ENCODE measurements at places on chromosomes 4 and X. TPM values are rescaled to one million over a fixed set of nuclear protein-coding genes. Genes with fewer than 3 reads are reported as not detected.

- DNase-seq: no peak
Observed at GRCh38 chrX:120653000-120653399, 23.1 kb upstream of the C1GALT1C1 start.

- DNase-seq: no peak
Observed at GRCh38 chr4:78342125-78342524, 209.4 kb upstream of the ANXA3 start.

DNA sequence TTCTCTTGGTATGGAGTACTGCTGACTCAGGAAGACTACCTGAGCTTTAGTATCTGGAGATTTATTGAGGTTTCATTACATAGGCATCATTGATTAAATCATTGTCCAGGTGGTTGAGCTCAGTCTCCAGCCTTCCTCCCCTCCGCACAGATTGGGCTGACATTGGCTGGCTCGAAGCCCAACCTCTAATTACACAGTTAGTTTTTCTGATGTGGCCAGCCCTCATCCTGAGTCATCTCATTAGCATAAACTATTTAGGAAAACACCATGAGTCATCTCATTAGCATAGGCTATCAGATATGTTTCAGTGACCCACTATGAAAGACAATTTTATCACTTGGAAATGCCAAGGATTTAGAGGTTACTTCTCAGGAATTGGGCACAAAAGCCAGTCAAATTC is 93.9 kb upstream of the ANKRD50 start:
- peak; percentile 4 for DNase-seq

DNA sequence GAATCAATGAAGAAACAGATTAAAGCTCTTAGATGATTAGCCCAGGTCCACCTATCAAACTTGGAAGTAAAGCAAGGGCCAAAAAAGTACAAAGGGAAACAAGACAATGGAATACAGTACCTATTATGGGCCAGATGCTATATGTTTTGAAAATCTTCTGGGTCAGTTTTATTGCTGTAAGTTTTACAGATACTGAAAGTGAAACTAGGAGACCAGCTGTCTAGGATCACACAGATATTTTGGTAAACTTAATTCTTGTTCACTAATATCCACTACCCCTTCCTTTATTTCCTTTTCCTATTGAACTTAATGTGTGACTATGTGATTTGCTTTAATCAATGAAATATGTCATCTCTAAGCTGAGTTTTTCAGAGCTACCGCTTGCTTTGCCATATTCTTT is 505.4 kb upstream of the PITX2 start:
- no peak for DNase-seq

DNA sequence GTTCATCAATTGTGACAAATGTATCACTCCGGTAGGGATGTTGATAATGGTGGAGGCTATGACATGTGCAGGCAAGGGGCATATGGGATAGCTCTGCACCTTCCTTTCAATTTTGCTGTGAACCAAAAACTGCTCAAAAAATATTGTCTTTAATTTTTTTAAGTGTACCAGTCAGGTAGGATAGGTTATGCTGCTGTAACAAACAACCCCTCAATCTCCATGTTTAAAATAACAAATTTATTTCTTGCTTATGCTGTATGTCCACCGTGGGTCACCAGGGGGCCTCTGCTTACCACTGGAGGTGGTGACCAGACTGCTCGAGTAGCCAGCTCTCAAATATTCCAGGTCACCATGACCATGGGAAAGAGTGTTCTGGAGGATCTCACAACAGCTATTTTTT is 23.4 kb upstream of the MSX1 start:
- DNase-seq: no peak

GRCh38 chrX:106952988-106953387 is 32.8 kb downstream of the CLDN2 start:
- no peak for DNase-seq

The PLAC8 gene
- total RNA-seq: 72.3 TPM

DNA sequence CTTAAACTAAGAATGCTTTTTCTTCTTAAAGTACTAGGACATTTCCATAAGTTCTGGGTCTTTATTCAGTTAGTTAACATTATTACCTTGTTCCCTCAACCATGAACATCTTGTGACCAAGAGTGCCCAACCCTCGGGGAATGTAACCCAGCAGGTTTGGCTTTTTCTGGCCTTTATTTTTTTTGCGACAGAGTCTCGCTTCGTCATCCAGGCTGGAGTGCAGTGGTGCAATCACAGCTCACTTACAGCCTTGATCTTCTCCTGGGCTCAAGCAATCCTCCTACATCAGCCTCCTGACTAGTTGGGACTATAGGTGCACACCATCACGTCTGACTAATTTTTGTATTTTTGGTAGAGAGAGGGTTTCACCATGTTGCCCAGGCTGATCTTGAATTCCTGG is 65.1 kb downstream of the USP11 start:
- DNase-seq: no peak

DNA sequence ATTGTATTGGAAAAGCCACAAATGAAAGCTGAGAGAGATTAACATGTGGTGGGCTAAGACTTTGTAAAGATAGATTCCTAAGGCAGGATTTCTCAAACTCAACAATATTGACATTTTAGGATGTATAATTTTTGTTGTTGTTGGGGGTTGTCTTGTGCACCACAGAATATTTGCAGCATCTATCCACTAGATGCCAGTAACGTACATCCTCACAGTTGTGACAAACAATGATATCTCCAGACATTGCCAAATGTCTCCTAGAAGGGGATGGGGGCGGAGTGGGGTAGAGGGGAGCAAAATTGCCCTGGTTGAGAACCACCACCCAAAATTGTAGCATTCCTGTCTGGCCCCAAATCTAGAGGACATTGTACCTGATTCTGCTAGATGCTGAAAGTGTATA is 14.7 kb upstream of the CBR4 start:
- no peak for DNase-seq

DNA sequence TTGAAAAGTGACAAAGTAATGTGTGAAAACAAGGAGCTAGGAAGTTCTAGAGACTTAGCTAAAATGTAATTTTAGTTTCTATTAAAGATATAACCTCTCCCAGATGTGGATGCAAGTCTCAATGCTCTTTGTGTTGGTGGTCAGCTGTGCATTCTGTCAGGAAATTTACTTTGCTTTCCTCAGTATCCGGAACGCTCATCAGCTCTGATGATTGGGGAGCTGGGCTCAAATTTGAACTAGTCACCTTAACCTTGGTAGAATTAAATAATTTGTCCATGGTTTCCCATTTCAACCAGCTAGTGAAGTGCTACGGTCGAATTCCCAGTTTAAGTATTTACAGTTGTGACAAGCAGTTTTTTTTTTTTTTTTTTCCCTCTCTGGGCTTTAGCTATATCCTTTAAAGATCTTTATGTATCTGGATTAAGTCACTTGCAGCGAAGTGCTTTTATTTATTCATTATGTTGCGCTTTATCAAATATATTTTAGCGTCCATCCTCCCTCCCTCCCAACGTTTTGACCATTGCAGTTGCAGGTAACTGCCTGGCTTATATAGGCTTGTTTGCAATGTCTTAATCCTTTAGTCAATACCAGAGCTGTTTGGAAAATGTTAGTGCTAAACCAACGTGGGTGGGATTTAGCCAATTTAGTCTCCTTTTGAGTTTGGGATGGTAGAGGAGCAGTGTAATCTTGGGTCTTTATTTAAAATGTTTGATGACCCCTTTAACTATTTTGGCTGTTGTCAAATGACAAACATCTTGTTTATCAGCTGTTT is 2.1 kb downstream of the OGT start:
- no peak for DNase-seq

The WWC2 gene
- total RNA-seq: 3.6 TPM

- peak; percentile 30 for DNase-seq
Observed at GRCh38 chr4:38980903-38981676, 51.1 kb downstream of the TMEM156 start.

The FAM90A26 gene
- total RNA-seq: not detected

DNA sequence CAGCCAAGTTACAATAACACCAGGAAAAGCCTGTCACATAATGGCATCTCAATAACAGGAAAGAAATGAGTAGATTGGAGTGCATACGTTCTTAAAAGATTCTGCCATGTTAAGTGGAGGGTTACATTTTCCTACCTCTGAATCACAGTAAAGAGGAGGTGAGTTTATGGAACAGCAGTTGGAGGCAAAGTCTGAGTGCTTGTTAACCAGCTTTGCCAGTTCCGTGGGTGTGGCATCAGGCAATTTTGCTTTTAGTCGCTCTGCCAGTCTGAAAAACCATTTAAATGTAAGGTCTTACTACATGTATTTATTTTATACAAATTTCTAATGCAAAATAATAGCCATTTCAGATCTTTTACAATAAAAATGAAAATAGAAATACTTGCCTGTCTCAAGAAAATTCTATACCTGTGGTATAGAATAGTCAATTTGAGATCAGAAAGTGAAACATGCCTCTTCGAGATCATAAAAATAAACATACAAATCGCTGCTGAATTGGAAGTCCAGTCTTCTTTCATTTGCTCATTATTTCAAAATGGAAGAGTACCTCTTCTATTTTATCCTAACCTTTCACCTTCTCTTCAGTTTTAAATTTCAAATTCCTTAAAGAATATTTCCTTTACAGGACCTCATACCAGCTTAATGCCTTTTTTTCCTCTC is 31.4 kb downstream of the GC start:
- no peak for DNase-seq

- DNase-seq: no peak
Observed at GRCh38 chr4:110742143-110742542, 119.3 kb upstream of the PITX2 start.

DNA sequence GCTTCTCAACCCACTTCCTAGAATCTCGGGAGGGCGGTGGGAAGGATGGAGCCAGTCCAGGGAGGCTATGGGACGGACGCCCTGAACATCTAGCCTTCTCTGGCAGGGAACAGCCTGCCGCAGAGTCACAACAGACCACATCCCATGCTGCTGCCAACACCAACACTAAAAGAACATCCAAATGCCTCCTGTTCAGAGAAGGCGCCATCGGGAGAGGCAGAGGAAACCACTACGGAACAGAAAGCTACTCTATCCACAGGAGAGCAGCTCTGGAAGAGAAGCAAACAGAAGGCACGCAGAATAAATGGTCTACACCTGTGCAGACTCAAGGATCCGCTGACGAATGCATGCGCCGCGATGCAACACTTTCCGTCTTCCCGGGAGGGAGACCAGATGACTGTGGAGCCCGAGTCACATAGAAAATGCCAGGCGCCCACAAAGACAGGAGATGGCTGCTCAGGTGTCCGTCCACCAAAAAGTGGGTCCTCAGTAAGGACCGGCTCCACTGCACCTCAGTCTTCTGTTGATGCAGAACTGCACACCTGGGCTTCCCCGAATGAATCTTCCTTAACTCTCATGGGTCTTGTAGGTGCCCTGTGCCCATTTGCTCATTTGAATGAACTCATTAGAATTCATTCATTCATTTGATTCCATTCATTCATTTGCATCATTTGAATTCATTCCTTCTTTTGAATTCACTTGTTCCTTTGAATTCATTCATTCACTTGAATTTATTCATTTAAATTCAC is 217.5 kb downstream of the DHRSX start:
- DNase-seq: no peak

All from activated CD4-positive, alpha-beta T cell treated with anti-CD3 and anti-CD28 coated beads for 36 hours (primary cell).